ENCODE measurements at places on chromosomes 3 and 15. TPM values are rescaled to one million over a fixed set of nuclear protein-coding genes. Genes with fewer than 3 reads are reported as not detected.

GRCh38 chr3:116037954-116038911 is 407.1 kb downstream of the LSAMP start:
- no peak for DNase-seq

DNA sequence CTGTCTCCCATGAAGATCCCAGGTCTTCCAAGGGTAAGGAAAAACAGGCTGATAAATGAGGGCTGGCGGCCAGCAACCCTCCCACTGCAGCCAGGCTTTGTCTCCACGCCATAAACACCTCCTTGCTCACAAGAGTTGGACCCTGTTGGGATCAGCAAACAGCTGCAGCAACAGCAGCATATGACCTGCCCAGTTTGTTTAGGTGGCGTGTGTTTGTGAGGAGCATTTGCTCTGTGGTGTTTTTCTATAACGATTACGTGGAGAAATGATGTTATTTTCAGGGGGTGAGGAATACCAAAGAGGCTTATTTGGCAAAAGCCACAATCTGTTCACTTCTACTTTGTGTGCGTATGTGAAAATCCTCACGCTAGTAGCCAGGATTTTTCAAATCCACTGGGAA is 58.5 kb downstream of the RFTN1 start:
- no peak for DNase-seq

DNA sequence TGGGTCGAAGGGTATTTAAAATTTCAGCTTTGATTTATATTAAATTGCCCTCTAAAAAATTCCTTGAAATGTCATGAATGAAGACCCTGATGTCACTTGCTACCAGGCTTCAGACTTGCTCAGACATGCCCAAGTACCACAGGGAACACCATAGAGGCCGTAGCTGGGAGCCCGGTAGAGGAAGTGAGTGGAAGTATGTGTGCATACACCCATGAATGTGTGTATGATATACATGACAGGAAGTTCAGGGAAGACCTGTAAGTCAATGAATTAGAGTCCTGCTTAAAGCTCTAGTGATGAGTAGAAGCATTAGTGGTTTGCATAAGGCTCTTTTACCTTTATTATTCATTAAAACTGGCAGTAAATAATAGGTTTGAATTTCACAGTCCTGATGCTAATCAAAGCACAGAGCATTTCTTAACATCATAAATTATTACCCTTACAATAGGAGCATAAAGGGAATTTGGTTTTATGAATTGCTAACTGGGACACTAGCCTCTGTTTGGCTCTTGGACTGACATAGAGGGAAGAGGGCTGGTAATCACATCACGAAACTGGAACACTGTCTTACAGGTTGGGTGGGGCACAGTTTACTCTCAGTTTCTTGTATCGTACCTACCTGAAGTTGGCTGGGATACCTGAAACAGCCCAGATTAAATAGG is 144.4 kb downstream of the CHST2 start:
- DNase-seq, result no peak

GRCh38 chr15:62262305-62262941 is 97.3 kb upstream of the C2CD4B start:
- DNase-seq, result no peak

- DNase-seq, result no peak
Measured at GRCh38 chr15:96593735-96594134, 263.2 kb downstream of the NR2F2 start.

- DNase-seq, result peak; percentile 46
Measured at GRCh38 chr15:91032919-91033803, 10.8 kb upstream of the VPS33B start.

DNA sequence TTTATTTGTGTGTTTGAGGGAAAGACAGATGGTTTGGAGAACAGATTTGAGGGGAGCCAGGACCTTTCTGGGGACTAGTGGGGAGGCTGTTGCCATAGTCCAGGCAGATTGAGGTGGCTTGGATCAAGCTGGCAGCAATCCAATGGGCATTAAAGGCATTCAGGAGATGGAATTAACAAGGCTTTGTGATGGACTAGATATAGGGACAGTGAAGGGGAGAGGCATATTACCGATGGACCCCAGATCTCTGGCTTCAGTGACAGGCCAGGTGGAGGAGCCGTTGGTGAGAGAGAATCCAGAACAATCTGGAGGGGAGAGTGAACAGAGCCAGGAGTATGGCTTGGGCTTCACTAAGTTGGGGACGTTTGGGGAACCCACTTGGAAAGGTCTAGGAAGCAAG is 124.8 kb downstream of the EEFSEC start:
- no peak for DNase-seq

DNA sequence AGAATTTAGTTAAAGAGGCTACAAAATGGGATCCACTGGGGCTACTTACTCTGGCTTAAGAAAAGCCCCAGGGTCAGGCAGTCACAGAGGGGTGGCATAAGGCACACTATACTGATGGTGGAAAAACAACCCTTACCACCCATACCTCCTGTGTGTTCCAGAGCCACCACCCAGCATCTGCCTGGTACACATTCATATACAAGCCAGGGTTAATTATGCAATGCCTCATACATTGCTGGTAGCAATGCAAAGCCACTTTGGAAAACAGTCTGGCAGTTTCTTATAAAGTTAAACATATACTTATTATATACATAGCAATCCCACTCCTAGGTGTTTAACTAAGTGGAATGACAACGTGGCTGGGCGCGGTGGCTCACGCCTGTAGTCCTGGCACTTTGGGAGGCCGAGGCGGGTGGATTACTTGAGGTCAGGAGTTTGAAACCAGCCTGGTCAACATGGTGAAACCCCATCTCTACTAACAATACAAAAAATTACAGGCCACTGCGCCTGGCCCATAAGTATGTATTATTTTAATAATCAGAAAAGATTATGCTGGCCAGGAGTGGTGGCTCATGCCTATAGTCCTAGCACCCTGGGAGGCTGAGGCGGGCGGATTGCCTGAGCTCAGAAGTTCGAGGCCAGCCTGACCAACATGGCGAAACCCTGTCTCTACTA is 15.2 kb upstream of the NCKIPSD start:
- no peak for DNase-seq

GRCh38 chr3:1551741-1552140 is 458.9 kb downstream of the CNTN6 start:
- DNase-seq, result no peak

- DNase-seq, result no peak
Measured at GRCh38 chr3:146200461-146201220, 39.7 kb upstream of the PLOD2 start.

- no peak for DNase-seq
Measured at GRCh38 chr3:141336672-141337522, 31.4 kb upstream of the ZBTB38 start.

DNA sequence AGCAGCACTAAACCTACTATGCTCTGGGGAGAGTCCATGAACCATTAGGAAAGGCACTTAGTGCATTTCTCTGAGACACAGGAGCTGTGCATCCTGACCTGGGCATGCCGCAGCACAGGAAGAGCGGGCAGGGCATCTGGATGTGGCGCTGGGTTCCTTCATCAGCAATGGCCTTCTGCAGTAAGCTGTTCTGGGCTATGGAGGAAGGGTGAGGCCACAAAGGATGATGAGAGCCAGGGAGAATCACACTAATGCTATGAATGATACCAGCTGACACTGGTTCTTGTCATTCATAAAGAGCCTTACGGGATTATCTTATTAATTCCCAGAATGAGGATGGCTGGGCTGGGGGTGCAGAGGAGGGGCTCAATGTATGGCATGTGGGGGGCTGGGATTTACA is 12.7 kb upstream of the SCN10A start:
- DNase-seq, result no peak

- no peak for DNase-seq
Measured at GRCh38 chr3:32842987-32843386, 25.2 kb downstream of the TRIM71 start.

GRCh38 chr3:190534386-190534785 is 20.5 kb downstream of the IL1RAP start:
- DNase-seq, result no peak

DNA sequence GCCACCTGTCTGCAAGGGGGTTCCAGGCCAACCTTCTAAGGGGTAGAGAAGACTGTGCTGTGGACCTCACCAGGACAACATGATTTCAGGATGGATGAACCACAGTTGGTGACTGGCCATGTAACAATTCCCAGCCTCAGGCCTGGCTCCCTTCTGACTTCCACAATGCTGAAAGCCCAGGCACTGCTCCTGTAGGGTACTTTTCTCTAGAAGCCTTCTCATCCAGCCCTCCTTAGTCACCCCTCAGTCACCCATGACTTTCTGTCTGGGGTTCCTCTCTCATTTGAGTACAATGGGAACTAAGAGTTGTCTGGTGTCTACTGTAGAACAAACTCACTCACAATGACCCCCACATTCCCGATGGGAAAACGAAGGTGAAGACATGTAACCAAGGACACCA is 8.6 kb downstream of the ALS2CL start:
- no peak for DNase-seq

DNA sequence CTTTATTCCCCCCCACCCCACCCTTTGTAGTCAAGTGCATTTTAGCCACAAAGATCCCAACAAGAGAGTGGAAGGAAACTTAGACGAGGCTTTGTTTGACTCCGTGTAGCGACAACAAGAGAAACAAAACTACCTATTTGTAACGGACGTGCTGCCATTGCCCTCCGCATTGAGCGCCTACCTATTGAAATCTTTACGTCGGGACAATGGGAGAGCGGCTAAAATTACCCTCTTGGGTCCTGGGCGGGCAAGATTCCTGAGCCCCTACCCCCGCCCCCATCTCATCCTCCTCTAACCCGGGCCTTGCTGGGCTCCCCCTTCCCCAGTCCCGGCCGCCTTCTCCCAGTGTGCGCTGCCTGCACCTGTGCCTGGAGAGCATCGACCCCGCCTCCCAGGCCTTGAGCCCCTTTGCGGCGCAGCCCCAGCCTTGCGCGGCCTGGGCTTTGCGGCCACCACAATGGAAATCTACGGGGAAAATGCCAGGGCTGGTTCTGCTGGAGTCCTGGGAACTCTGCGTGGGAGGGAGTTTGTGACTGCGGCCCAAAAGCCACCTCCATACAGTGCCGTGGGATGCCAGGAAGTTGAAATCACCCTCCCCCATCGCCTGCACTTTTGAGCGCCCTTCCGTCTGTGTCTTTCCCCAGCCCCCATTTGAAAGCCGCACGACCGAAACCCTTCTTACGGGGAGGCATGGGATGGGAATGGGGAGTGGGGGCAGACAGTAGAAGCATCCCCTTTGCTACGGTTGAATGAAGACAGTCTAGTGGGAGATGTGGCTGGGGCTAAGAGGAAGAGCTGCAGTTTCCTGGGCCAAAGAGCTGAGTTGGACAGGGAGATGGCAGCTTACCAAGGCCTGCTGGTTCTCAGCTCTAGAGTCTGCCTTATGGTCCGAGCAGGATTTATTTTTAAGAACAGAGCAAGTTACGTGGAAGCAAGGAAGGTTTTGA is 1.1 kb upstream of the SOX2 start:
- no peak for DNase-seq

FAM174B gene
- total RNA-seq, result 4.1 TPM

DBR1 gene
- total RNA-seq, result 19.6 TPM

All from CD4-positive, CD25-positive, alpha-beta regulatory T cell (primary cell).